ENCODE measurements at places on chromosomes 5 and 9.

DNA sequence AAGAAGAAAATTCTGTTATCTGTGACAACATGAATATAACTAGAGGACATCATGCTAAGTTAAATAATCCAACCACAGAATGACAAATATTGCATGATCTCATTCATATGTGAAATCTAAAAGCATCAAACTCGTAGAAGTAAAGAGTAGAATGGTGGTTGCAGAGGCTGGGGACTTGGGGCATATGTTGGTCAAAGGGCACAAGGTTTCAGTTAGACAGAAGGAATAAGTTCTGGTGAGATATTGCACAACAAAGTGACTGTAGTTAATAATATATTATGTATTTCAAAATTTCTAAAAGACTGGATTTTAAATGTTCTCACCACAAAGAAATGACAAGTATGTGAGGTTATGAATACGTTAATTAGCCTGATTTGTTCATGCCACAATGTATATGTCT lies 24.8 kb downstream of the GRIA1 start:
- no peak for DNase-seq

DNA sequence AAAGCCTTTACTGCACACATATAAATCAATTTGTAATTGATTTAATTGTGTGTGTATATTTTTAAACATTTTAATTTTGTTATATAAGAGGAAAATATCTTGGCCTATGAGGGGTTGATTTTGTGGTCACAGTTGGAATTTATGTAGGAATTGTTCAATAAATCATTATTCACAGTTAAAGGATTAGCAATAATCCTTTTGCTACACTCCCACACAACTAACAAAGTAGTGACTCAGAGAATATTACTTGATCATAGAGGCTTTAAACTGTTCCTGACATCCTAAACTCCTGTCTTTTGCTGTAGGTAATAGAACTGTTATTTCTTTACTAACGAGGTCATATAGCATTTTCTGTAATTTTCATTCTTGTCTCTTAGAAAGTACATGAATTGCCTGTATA lies 95.5 kb downstream of the ZCCHC7 start:
- no peak for DNase-seq

DNA sequence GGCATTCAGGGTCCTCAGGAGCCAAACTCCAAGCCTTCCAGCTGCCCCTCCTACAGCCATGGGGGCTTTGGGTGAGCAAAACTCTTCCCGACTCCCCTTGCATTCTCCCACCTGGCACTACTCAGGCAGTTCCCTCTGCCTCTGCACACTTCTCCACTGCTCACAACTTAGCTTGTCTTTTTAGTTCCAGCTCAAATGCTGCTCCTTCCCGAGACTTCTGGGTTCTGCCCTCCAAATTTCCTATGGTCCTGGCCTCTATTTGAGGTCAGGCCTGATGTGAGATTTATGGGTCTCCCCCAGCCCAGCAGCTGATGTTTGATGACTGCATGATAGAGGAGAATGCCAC lies 5.7 kb upstream of the SLC25A48 start:
- DNase-seq: no peak

- no peak for DNase-seq
These were observed 127.7 kb downstream of the CPLANE1 start for GRCh38 chr5:37121465-37121864.

GRCh38 chr5:68464424-68464823 lies 248.9 kb downstream of the PIK3R1 start:
- no peak for DNase-seq

GRCh38 chr5:151628112-151628823 lies 37.1 kb upstream of the FAT2 start:
- DNase-seq: no peak

Data from NCI-H1436 (cell line).